ENCODE measurements at places on chromosomes 5 and 9.

DNA sequence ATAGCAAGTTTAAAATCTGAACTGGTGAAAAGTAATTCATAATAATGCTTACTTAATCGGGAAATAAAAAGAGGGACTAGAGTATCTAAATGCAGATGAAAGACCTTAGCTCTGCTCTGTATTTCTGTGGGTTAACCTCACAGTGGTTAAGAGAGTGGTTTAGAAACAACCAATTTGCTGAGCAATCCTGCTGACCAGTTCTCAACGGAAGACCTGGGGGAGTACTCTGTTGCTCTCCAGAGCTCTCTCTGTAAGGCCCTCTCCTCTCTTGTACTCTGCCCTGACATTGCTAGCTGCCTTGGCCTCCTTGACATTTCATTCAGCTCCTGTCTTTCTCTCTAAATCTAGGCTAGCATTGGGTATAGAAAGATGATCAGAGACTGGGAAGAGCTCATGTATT, 1186.6 kb upstream of the SEMA6A start:
- DNase-seq: no peak

DNA sequence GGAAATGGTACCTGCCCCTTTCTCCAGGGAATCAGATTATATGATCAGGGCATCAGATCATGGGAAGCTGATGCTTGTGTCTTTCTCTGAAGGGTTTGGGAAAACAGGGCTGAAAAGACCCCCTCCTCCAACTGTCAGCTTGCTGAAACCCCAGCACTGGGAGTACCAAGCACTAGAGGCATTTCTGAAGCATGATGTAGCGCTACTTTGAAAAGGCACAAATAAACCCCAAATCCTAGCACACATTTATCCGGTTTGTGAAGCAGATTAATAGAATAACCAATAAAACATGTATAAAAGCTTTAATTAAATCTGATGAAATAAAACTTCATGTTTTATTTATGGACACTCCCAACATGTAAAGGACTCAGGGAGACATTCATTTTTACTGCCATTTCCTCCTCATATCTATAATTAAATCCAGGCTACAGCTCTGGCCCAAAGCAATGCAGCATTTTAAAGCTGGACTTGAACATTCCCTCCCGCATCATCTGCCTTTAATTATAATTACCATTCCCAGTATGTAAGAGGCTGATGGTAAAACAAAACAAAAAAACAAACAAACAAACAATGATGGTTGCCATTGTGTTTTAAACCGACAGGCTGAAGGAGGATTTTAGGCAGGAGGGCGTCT, 298.2 kb upstream of the RFX3 start:
- DNase-seq: no peak

DNA sequence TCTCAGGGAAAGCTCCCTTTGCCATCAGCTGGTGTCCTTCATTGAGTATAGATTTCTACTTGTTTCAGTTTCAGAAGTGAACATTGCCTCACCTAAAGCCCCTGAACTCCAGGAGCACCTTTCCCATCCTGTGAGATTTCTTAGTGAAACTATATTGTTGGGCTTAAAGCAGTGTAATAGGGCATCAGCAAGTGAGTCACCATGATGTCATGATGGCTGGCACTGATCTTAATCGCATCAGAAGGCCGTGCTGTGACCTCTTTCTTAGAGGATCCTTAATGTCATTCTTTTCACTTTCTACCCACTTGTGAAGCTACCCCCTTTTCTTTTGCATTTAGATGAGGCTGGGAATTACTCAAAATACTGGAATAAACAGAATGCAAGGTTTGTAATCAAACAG, 401.3 kb downstream of the MTRR start:
- no peak for DNase-seq

- no peak for DNase-seq
Measured at GRCh38 chr9:114894206-114894605, 36.2 kb downstream of the TNFSF8 start.

DNA sequence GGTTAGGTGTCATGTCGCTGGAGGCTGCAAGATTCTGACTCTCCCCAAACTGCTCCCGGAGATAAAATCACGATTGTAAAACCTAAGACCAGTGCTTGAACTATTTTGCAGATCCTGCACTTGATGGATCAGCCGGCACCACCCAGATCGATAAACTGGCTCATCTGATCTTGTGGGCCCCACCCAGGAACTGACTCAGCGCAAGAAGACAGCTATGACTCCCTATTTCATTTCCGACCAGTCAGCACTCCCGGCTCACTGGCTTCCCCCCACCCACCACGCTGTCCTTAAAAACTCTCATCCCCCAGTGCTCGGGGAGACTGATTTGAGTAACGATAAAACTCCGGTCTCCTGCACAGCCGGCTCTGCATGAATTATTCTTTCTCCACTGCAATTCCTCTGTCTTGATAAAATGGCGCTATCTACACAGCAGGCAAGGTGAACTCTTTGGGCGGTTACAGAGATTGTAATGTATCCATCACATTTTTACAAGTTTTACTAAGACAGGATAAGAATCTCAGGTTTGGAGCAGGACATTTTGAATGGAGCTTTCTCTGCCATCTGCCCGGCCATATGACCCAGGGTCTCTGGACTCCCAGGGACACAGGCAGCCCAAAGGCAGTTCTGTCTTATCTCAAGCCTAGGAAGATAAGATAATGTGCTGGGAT, 10.6 kb upstream of the PPP1R26 start:
- no peak for DNase-seq

GRCh38 chr9:11194246-11194645, 581.4 kb upstream of the PTPRD start:
- DNase-seq: no peak

- DNase-seq: no peak
Measured at GRCh38 chr9:5479994-5480694, 29.8 kb downstream of the CD274 start.

GRCh38 chr9:84694248-84694647, 24.7 kb downstream of the NTRK2 start:
- no peak for DNase-seq

- DNase-seq: no peak
Measured at GRCh38 chr9:35868933-35869332, 1.3 kb downstream of the OR13J1 start.

DNA sequence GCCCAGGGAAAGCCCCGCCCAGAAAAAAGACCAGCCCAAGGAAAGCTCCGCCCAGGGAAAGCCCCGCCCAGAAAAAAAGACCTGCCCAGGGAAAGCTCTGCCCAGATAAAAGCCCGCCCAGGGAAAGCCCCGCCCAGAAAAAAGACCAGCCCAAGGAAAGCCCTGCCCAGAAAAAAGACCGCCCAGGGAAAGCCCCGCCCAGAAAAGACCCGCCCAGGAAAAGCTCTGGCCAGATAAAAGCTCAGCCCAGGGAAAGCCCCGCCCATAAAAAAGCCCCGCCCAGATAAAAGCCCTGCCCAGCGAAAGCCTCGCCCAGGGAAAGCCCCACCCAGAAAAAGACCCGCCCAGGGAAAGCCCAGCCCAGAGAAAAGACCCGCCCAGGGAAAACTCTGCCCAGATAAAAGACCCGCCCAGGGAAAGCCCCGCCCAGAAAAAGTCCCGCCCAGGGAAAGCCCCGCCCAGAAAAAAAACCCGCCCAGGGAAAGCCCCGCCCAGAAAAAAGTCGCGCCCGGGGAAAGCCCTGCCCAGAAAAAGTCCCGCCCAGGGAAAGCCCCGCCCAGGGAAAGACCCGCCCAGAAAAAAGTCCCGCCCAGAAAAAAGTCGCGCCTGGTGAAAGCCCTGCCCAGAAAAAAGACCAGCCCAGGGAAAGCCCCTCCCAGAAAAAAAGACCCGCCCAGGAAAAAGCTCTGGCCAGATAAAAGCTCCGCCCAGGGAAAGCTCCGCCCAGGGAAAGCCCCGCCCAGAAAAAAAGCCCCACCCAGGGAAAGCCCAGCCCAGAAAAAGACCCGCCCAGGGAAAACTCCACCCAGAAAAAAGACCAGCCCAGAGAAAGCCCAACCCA, 11.9 kb downstream of the GRIN1 start:
- DNase-seq: no peak

DNA sequence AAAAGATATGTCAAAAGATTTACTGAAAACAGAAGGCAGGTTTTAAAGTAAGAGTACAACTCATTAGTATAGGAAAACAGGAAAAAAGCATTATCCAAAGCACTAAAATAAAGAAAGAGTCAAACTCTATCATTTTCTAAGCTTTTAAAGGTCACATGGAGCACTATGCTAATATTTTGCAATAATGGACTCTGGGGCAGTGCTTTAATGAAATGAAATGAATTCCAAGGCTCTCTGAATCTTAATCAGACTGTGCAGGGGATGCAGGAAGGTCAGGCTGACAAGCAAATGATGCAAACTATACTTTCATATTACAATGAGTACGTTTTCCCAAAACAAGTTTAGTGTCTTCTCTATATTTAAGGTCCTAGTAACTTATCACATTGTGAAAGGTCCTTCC, 981.9 kb upstream of the DMAC1 start:
- no peak for DNase-seq

DNA sequence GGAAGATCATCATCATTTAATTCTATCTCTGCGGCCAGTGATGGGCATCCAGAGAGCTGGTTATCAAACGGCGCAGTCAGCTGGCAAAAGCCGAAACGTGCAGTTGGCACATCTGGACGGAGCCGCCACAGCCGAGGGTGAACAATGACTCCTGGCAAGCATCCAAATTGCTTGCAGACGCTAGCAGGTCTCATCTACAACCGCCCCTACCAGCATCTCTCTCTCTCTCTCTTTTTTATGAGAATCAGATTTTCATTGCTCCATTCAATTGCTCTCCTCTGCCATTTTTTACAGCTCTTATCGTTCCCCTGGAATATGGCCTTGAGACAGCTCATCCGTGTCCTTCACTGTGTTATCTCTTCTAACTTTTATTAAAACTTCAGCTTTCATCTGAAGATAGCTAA, 165.2 kb downstream of the MAPKAP1 start:
- DNase-seq: no peak

- DNase-seq: no peak
Measured at GRCh38 chr5:124371111-124371706, 375.2 kb downstream of the ZNF608 start.

GRCh38 chr9:130360672-130361071, 84.1 kb upstream of the ASS1 start:
- DNase-seq: no peak

GRCh38 chr5:112996830-112997374, 20.3 kb downstream of the DCP2 start:
- DNase-seq: no peak

DNA sequence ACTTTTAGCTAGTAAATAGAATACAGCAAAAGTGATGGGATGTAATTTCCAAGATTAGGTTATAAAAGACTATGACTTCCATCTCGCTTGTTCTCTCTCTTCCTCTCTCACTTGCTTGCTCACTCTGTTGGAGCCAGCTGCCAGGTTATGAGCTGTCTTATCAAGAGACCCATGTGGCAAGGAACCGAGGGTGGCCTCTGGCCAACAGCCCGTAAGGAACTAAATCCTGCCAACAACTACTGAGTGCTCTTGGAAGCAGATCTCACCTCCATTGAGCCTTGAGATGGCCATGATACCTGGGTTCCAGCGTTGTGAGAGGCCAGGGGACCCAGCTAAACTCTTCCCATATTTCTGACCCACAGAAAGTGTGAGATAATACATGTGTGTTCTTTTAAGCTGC, 636.1 kb downstream of the ACTL7B start:
- DNase-seq: no peak

GRCh38 chr9:136492978-136493522, 10.2 kb upstream of the SEC16A start:
- DNase-seq: no peak

DNA sequence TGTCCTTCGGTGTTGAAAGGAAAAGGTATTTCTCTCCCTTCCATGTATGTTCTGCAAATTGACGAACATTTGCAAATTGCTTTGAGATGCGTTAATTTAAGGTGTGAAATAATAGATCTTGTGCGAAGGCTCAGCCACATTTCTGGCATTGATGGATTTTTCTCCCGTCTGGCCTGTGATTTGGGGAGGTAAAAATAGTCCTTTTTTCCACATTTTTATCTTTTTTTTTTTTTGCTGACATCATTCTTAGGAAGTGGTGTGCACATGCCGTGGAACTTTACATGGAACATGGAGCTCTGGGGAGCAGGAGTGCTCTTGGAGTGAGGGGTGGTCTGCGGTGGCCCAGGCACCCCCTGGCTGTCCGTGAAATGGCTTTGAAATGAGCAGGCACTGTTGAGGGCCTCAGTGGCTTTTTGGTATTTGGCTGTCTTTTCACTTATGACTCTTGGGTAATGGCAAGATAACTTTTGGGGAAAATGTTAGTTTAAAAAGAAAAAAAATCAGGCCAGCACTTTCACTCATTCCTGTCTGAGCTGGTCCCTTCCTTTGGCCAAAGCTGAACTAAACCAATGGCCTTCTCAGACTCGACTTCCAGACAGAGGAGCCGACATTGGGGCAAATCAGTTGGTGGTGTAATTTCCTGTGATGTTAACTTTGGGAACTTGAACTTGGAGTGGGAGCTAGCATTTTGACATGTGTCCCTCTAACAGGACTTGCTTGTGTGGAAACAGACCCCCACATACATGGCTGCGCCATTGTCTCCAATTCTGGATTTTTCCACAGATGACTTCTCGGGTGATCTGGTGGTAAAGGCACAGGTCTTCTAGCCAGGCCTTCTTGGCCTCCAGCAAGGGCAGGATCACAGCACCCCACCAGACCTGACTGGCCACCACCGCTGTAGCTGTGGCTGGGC, 4.2 kb downstream of the NEK6 start:
- no peak for DNase-seq

GRCh38 chr5:72836810-72837209, 20.3 kb downstream of the TNPO1 start:
- no peak for DNase-seq

DNA sequence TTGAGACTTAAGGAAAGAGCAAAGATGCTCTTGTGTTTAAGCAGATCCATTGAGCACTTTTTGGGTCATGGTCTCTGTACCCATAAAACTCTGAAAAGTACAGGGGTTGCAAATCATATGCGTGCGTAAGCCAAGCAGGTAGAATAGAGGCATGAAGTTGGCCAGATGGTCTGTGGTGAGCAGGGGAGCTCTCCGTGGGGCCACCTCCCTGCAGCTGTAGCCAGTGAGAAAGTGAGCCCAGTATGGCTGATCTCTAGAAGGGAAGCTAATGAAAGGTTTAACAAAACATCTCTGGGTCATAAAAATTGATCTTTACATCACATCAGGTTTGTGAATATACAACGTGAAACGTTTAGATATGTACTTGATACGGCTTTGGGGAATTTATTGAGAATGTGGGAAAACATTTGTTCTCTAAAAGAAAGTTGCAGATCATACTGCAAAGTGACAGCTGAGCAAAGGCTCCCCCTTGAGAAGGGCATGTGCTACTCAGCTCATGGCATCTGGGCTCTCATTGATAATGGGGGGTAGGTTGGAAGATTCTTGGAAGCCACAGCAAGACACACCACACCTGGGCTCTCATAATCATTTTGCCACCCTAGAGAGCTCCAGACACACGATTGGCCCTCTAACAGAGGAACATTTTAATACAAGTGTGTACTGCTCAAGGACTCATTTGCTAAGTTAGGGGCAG, 30.6 kb downstream of the SH3GL2 start:
- no peak for DNase-seq

DNA sequence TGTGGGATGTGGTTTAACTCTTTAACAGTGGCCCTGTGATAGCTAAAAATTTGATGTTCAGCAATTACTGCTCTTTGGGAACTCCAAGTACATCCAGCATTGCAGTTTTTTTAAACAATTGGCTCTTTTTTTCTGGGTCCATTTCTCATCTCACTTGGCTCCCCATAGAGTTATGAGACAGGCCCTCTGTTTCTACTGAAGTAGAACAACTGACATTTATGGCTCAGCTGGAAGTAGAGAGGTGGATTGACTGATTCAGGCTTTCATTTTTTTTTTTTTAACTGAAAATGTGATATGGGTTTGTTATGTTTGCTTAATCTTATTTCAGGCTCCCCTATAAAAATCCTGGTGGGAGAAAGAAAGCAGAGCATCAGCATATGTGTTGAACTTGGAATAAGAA, 96.6 kb upstream of the CD180 start:
- no peak for DNase-seq

Measured in esophagus squamous epithelium (tissue), 5 donors.